ENCODE measurements at places on chromosomes 1 and 21.
A peak's percentile ranks its signal among the peaks of the same experiment; 100 is the strongest.

DNA sequence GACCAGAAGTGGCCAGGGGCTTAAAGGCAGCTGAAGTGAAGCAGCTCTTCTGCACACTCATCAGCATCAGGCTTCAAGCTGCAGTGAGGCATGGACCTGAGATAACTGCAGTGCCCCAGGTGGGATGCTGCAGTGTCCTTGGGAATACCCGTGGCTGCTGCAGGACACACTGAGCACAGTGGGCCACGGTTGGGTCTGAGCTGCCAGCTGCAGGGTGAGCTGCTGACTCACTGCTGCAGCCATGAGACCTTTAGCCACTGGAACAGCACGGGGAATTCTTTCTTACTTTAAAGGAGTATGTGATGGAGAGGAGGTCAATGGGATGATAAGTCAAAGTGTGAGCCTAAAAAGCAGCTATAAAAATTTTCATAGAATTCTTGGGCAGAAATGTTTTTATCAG is 102.1 kb downstream of the XCL2 start:
- no peak for DNase-seq

GRCh38 chr1:8845104-8846097 is 28.0 kb upstream of the RERE start:
- no peak for DNase-seq

GRCh38 chr1:112666946-112667345 is 7.5 kb upstream of the MOV10 start:
- DNase-seq: no peak

DNA sequence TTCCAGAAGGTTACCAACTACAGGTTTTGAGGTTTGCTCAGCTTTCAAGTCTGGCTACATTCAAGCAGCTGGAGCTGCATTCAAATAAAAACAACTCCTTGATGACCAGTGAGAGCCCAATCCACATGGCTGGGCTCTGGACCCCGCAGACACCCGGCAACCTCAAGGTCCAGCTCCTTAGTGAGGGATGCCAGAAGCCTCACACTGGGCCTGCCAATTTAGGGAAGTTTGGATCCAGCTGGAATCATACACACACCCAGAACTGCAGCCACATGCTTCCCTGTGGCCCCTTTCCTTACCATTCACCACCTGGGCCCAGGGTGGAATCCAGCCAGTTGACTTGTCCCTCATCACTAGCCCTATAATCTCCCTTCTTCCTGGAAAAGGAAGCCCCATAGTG is 123.7 kb downstream of the UBE2U start:
- DNase-seq: no peak

DNA sequence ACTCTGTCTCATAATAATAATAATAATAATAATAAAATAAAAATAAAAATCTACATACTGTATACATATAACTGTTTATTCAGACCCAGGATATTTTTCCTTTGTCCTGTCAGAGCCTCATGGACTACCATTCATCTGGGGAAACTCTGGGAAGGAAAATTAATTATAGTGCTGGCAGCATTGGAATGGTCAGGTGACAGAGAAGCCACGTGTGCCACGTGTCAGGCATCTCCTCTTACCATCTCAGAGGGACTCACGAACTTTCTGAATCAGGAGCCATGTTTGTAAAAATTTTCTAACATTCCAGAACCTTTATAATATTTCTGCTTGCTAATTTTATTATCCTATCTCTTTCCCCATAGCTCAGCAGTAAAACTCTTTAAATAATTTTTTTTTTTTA is 97.8 kb upstream of the HNRNPU start:
- no peak for DNase-seq

- no peak for DNase-seq
These were observed 5.5 kb downstream of the RIMKLA start for GRCh38 chr1:42386051-42386450.

GRCh38 chr1:190377294-190377693 is 100.4 kb downstream of the BRINP3 start:
- DNase-seq: no peak

DNA sequence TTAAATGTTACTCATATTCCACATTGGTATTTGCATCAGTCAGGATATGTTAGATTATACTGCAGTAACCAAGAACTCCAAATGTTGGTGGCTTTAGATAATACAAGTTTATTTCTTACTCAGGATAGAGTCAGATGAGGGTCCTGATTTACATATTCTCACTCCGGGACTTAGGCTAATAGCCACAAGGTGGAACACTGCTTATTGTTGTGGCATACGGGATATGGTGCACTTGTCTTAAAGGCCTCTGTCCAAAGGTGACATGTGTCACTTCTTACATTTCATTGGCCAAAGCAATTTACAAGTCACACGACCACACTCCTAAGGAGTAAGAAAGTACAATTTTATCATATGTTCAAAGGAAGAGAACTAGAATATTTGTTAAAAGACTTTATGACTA is 28.5 kb upstream of the ACADM start:
- no peak for DNase-seq

DNA sequence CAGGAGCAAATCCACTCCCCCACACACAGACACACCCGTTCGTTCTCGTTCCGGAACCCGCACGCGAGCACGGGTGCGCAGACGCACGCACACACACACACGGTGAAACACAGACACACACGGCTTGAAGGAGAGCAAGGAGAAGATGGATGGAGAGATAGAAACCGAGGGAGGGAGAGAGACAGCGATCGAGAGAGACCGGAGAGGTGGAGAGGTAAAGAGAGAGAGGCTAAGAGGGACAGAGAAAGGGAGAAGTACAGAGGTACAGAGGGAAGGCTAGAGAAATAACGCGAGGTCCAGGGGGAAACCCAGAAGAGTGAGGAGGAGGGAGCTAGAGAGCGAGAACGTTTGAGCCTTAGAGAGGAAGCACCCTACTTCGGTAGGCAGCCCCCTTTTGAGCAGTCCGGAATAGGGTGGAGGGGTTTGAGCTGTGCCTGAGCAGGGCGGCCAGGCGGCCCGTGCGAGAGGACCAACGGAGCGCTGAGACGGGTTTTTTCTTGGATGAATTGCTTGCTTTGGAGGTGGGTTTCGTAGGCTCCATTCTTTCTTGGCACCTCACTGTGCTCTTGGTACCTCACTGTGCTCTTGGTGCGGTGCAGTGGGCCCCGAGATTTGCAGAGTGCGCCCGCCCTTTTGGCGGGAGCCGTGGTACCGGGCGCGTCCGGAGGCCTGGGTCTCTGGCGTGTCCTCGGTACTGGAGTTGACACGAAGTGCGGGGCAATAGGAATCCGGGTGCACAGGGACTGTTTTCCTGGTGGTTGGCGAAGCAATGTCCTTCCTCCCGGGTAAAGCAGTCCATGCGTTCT is 88.4 kb upstream of the RHOU start:
- DNase-seq: peak; percentile 62

- DNase-seq: no peak
These were observed 326.0 kb upstream of the RUNX1 start for GRCh38 chr21:35375115-35375514.

DNA sequence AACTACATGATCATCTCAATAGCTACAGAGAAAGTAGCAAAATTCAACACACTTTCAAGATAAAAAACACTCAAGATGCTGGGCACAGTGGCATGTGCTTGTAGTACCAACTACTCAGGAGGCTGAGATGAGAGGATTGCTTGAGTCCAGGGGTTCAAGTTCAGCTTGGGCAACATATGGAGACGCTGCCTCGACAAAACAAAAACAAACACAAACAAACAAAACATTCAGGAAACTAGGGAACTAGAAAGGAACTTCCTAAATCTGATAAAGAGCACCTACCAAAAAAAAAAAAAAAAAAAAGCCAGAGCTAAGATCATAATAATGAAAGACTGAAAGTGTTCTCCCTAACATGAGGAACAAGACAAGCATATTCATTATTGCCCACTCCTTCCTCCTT is 22.8 kb upstream of the RNF186 start:
- DNase-seq: no peak

- DNase-seq: no peak
These were observed 92.1 kb upstream of the SLC44A3 start for GRCh38 chr1:94727846-94728715.

GRCh38 chr1:150226486-150226885 is 9.4 kb downstream of the ANP32E start:
- DNase-seq: no peak

DNA sequence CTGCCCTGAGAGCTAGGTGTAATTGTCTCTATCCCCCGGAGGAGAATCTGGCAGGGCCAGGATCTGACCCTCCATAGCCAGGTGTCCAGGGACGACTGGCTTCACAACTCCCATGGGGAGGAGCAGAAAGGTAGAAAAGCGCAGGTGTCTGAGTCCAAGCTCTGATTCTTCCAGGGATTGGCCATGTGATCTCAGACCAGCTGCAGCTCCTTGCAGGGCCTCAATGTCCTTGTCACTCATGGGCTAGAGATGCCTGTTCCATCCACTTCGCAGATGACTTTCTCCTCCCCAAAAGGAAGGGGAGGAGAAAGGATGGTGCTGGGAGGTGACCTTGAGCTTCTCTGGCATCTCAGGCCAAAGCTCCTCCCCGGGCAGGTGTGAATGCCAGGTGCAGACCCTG is 22.7 kb downstream of the HSPG2 start:
- DNase-seq: no peak

DNA sequence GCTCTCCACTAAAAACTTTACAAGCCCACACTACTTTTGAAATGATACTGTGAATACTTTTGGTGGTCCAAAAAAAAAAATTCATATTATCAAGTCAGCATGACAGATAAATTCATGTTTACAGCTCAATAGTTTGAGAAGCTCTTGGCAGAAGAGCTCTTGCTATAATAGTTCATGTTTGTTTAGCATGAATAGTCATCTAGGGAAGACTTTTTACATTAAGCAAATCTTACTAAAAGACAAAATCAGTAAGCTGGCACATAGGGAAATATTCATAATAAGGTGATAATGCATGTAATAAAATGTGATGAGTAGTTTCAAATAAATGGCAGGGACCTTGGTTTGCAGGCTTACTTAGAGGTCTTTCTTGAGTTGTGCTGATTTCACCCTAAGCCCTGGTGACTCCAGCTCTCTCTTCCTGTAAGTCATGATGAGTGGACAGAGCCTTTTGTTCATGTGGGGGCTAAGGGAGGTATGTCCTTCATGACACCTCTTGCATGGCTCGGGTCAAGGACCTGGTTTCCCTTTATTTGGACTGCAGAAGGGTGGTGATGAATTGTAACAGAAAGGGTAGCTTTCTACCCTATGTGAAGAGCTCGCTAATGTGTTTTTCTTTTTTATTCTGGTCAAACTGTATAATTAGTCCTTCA is 166.7 kb downstream of the GABPA start:
- no peak for DNase-seq

- no peak for DNase-seq
These were observed 1412.7 kb downstream of the KCNT2 start for GRCh38 chr1:195195423-195196057.

DNA sequence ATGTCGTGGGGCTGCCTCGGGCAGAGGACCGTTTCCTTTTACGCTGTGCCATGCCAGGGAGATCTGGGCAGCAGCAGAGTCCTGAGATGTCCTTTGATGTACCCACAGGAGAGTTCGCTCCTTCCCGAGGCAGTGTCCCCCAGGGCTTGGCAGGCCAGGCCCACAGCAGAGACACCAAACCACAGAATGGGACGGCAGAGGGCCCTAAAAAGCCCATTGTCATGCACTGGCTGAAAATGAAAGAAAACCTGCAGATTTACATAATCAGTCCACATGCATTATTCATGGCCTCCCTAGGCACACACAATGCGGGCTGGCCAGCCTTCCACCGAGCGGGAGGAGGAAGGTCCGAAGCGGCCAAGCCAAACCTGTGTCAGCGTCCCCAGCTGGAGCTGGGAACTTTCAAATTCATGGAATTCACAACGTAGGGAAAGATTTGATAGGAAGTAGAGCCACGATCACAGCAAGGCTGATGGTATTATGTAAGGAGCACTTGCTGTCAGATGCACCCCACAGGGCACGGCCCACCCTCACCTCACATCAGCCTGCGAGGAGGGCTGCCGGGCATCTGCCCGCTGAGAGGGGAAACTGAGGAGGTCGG is 25.3 kb upstream of the EFHD2 start:
- DNase-seq: peak; percentile 51

- DNase-seq: no peak
These were observed 969.8 kb upstream of the ADGRL4 start for GRCh38 chr1:79976287-79976686.

DNA sequence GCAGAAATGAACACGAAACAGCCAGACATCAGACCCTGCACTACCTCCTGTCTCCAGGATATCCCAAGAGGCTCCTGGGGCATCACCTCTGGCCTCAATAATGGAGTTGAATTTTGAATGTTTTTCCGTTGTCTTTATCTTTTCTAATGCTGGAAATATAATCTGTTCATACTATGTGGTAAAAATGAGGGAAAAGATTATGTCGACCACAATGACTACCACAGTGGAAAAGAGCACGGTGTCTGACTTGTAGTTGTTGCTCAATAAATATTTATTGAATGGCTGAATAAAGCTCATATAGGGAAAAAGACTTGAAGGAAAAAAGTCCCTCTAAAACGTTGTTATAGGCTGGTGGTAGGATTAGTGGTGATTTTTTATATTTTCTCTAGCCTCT is 44.6 kb upstream of the ROR1 start:
- no peak for DNase-seq

DNA sequence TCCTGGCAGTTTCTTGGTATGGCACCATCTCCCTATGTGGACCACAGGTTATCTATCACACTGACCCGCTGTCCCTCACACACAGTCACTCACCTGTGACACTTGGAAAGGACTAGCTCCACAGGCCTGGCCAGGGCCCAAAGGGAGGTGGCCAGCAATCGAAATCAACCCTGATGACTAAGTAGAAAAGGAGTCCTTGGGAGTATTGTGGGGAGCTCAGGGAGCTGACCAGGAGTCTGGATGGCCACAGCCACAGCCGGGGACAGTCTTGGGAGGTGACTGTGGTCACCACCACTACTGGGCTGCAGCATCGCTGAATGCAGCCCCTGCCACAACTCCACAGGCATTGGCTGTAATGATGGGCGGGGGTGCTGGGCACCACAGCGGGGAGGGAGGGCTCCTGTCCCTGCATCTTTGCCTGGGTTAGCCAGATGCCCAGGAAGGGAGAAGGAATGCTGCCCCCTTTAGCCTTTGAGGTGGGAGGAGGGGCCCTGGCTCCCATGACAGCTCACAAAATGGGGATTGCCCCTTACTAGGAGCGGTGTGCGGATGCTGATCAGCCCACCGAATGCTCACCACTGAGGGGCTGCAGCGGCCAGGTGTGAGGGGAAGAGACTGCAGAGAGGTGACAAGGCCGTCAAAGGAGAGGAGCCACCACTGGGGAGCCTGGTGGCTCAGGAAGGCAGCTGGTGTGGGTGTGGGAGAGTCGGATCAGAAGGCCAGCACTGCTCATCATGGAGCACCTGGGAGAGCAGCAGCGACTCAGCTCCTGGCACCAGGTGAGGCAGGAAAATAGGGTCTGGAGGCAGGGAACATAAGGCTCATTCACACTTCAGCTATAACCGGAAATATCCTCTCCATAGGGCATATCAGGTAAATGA is 61.3 kb downstream of the H3-3A start:
- no peak for DNase-seq

DNA sequence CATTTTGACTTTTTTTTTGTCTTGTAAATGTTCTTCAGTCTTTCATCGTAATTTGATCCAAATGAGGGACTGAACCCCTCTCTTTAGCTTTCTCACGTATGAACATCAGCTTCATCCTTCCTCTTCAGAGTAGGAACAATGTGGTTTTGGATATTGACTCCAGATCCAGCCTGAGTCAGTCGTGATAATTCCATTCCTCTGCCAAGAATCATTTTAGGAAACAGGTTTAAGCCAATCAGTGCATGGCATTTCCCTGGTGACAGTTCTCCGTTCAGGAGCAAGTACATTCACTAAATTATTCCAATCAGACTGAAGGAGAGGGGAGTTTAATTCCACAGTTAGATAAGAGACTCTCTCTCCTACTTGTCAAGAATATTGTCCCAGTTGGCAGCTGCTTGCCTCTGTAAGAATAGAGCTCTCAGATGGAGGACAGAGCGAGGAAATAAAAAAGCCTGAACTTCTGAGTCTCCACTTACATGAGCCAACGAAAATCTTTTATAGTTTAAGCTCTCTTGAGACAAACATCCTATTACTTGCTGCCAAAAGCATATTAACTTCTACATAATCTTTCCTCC is 18.6 kb downstream of the RHOU start:
- DNase-seq: no peak
